ENCODE measurements at places on chromosomes 5 and 9.

- no peak for DNase-seq
These were observed 564 bp upstream of the CCNH start for GRCh38 chr5:87413343-87413645.

DNA sequence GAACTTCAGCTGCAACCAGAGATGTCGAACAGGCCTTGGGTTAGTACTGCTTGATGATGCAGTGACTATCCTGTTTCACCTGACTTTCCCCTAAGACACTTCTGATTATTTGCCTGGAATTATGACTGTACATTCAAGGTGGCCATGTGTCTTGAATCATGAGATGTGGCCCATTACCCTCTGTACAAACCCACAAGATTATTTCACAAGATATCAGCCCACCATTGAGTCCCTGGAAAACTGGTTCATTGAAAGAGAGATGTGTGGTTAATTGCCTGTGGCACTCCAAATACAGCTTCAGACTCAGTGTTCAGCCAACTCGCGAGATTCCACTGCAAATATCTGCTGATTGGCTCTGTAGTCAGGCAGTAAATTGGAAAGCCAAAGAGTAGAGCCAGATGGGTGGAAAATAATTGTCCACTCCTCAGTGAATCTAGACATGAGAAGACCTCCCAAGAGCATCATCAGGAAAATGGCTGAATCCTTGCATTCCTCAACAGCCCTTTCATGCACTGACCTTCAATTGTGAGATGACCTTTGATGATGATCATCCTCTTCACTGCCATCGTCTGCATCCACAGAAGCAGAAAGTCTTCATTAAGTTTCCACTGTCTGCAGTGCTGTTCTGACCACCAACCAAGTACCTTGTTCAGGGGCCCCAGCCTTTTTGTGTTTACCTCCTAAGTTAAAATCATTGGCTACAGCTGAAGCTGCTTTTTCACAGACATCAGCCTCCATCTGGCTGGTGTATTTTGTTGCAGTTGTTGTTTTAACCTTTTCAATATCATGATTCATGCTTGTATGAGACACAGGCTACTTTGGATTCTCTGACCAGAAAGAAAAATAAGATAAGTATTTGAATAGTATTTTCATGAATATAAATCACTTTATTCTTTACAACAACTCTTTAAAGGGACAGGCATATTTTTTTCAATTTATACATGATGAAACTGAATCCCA, 75.2 kb downstream of the ESM1 start:
- DNase-seq, result no peak

- no peak for DNase-seq
These were observed 14.4 kb upstream of the BOD1 start for GRCh38 chr5:173630724-173631365.

GRCh38 chr5:4058899-4059298, 463.3 kb downstream of the IRX1 start:
- DNase-seq, result no peak

GRCh38 chr5:60325870-60326269, 374.1 kb downstream of the DEPDC1B start:
- no peak for DNase-seq

DNA sequence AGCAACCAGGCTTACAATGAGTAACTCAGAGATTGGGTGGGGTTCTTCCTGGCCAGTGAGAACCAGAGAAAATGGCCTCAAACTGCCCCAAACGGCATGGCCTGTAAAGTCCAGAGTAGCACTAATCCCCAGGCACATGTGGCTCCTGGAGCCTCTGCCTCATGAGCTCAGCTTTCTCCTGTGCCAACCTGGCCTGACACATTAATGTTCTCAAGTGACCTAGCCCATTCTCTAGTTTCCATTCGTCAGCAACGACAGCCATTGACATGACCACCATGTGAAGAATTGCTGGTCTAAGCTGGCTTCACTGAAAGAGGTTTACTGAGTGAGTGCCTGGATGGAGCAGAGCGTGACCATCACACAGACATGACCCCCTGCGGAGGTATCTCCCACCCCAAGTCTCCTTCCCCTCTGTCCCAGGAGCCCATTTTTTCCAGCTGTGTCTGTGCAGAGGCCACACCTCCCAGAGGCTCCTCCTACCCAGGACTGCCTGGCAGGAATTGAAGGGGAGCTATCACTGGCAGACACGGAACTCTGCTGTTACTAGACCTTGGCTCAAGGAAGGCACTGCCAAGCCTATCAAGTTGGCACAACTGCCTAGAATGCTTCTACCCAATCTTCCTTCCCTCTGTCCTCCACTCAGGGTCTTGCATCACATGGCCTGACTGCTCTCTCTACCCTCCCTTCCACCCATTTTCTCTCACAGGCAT, 59.0 kb upstream of the BOD1 start:
- no peak for DNase-seq

DNA sequence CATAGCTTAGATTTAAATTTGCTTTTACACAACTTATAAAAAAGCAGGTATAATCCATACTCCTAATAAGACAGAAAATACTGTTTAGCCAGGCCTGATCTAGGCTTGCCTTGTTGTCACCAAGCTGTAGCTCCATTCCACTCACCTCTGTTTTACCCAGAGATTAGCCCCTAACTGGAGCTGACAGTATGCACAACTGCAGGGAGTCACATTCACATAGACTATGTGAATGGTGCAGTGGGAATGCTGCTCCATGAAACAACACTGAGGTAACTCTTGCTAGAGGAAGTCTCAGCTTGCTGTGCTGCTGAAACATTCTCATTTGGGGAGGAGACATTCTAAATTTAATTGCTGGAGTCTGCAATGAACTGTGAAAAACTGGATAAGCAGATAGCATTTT, 209.1 kb downstream of the TMEM232 start:
- DNase-seq, result no peak

DNA sequence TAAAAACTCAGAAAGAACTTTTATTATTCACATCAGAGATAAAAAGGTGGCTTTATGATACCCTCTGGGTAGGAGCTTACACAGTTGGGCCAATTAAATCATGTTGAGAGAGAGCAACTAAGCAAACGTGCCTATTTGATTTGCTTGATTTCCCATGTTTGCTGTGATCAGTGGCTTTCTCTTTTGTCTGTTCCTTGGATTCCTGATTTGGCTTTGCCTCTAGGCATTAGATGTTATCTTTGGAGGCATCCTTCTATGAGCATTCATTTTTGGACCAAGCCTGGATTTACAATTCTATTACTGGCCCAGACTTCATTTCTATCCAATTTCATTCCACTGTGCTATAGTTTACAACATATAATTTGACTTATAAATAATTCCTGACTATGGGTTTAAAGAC, 35.9 kb downstream of the VCAN start:
- DNase-seq, result no peak

- no peak for DNase-seq
These were observed 367.4 kb downstream of the EFNA5 start for GRCh38 chr5:107303171-107303968.

- DNase-seq, result no peak
These were observed 5.1 kb downstream of the BHMT2 start for GRCh38 chr5:79074641-79075040.

GRCh38 chr9:84207491-84207951, 133.0 kb downstream of the SLC28A3 start:
- DNase-seq, result no peak

- no peak for DNase-seq
These were observed 14.7 kb upstream of the ADRB2 start for GRCh38 chr5:148811756-148812155.

DNA sequence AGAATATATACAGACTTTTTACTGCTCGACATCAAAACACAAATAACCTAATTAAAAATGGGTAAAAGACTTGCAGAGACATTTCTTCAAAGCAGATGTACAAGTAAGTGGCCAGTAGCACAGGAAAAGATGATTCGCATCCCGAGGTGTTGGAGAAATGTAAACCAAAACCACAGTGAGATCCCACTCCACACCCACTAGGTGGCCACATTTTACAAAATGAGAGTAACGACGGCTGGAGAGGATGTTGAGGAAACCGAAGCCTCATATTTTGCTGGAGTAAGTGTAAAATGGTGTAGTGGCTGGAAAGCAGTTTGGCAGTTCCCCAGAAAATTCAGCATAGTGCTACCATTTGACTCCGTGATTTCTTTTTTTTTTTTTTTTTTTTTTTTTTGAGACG, 21.3 kb upstream of the GBGT1 start:
- DNase-seq, result peak; percentile 5

DNA sequence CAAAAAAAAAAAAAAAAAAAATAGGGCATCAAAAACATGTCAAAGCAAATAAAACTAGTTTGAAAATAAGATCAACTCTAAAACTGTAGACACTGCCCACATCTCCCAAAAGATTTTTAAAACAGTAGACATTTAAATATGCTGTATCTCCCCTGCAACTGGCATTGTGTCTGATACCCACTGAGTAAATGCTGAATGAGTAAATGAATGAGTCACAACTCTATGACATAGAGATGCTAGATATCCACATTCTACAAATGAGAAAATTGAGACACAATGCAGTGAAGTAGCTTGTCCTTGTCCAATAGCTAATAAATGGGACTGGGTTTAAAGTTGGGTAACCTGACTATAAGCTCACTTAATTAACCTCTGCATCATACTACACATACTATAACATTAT, 14.1 kb upstream of the MAP1B start:
- DNase-seq, result no peak
